ENCODE measurements at places on chromosomes 1 and 21.

DNA sequence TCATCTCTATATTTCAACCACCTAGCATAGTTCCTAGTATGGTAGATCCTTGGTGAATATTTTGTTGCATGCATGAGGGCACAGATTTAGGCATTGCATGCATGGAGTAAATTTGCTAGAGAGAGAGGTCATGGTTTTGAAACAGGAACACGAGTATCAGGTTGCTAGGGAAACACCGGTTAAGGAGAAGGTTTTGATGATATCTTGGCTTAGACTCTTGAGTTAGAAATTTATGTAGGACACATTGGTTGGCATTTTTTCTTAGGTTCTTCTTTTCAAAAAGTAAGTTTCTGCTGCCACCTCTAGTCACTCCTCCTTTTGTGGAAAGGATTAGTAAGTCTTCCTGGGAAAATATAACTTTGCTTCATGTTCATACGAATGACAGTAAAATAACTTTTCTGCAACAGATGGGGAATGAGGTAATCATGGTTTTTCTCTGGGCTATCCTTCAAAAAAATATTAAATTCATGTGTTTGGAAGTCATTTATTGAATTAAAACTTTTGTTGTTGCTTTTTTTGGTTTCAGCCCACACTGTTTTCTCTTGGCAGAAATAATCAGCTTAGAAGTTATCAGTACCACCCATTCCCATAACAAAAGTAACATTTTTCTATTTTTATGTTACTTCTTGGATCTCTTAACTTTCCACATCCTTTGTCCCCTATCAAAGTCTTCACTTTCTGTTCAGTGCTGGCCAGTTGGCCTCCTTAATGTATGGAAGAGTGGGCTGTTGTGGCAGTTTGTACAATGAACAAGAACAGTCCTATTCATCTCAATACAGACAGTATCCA lies 97.3 kb downstream of the PLA2G4A start:
- DNase-seq, result no peak

GRCh38 chr1:165876121-165876520 lies 48.7 kb downstream of the UCK2 start:
- DNase-seq, result no peak

- DNase-seq, result no peak
These were observed 491.7 kb downstream of the SETD4 start for GRCh38 chr21:35568643-35569042.

- no peak for DNase-seq
These were observed 404.8 kb downstream of the DUSP10 start for GRCh38 chr1:221337106-221337505.

Measured in stimulated activated CD8-positive, alpha-beta memory T cell treated with anti-CD3 and anti-CD28 coated beads, Interleukin-4, amount 100 ng/mL, for 1 hour (primary cell).